ENCODE measurements at places on chromosomes 6 and 20.

DNA sequence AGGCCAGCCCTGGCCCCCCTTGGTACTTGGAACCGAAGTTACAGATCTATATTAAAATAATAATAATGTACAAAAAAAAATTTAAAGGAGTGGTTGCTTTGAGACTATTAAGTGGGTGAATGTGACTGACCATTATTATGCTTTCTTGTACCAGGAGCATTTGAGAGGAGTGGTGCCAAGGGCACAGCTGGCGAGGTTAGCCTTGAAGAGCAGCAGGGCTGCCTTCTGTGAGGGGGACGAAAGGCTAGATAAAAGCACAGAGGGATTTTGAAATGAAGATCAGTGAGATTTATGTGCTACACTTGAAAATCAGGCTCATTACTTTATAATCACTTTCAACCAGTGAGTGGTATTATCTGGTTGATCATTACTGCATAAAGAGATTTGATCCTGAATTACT is 48.6 kb downstream of the FIG4 start:
- DNase-seq, result no peak

DNA sequence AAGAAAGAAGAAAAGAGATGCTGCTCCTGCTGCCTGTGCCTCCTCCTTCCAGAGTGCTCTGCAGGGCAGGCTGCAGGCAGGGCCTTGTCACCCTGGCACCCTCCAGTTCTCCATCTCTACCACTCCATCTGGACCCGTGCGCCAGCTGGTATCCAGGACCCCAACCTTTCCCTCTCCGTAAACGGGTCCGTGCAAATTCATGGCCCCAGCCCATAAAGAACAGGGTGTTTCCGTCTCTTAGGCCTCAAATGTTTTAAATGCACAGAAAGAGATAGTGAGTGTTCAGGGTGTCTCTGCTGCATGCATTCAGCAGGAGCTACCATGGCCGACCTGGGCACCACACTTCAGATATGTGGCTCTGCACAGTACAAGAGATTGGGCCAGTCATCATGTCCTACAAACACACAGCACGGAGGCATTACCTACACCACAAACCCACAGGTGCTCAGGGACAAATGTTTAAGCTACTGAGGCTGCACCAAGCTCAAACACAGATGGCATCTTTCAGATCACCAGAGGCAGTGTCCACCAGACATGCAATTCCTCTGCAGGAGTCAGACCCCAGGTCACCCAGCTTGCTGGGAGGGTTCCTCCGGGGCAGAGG is 258.1 kb downstream of the DLL1 start:
- no peak for DNase-seq

DNA sequence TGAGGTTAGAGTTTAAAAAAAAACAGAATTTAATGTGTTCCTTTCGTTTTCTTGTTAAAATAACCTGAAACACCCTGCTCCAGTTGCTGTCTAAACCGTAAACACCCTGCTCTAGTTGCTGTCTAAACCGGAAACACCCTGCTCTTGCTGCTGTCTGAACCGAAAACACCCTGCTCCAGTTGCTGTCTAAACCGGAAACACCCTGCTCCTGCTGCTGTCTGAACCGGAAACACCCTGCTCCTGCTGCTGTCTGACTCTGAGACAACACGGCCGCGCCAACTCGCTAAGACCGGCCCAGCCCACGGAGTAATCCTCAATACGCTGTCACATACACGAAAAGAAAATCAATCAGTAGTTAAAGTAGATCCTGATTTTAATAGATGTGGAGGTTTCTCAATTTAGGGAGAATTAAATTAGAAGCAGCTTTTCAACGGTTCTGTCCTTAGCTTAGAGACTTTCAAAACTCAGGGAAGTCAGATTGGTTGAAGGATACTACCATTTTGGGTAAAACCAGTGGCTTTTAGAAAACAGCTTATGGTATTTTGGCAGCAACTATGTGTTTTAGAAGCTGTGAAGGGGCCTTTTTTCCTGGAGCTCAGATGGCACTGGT is 98.3 kb downstream of the RAMACL start:
- peak; percentile 84 for DNase-seq

DNA sequence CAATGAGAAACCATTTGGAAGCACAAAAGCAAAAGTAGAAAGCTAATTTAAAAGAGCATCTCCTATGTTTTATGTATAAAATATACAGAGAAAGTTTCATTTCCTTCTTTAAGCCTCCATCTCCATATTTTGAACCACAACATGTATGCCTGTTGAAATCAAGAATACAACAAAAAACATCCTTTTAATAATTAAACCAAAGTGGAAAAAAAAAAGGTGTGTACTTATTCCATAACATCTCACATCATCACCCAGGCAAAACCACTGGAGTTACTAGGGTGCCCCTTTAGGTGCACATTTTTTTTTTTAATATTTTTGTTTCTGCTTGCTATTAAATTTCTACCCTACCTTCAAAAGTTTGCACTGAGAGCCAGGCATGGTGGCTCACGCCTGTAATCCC is 43.0 kb downstream of the EDN1 start:
- no peak for DNase-seq

GRCh38 chr6:148427333-148427732 is 84.7 kb downstream of the SASH1 start:
- no peak for DNase-seq

DNA sequence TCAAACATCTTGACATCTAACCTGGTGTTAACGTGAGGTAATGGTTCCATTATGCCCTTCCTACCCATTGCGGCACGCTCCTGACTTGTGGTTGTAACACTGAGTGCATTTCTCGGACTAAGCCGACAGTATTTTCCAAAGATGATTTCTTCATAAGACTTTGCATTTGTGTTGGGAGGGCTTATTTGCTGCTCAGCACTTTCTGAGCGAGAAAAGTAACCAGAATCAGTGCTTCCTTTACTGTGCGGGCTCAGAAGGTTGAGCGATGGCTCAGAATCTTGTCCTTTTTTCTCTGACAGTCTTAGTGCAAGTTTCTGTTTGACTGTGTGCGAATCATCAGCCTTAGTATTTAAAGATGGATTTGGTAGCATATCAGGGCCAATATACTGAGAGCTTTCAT is 171.7 kb downstream of the HIVEP2 start:
- DNase-seq, result no peak

DNA sequence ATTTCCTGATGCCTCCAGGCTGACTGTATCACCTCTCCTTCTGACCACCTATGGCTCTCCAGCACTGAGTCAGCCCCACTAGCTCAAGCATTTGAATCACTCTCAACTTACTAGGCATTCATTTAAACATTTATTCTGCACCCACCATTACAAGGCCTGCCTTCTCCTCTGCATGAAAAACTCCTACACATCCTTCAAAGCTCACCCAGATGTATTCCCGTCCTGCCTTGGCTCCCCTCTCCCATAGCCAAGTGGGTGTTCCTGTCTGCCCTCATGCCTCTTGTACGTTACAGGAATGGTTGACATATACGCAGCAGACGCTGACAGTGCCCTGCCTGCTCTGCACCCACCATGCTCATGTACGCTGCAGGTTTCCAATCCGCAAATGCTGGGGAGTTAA is 21.6 kb downstream of the KCNK17 start:
- no peak for DNase-seq

DNA sequence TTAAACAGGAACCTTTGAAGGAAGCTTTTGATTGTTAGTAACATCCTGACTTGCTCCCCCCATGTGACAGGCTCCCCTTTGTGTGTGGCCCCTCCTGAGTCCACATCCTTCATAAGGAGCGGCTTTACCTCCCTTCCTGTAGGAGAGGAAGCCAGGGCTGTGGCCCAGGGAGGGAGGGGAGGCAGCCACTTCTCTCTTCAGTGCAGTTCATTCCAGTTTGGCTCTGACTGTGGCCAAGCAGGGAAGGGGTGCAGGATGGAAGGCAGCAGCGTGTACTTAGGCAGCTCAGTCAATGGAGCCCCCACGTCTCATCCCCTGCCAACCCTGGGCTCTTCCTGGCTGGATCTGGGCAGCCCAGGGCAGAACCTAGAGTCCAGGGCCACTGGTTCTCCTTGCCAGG is 295.2 kb downstream of the QKI start:
- no peak for DNase-seq

DNA sequence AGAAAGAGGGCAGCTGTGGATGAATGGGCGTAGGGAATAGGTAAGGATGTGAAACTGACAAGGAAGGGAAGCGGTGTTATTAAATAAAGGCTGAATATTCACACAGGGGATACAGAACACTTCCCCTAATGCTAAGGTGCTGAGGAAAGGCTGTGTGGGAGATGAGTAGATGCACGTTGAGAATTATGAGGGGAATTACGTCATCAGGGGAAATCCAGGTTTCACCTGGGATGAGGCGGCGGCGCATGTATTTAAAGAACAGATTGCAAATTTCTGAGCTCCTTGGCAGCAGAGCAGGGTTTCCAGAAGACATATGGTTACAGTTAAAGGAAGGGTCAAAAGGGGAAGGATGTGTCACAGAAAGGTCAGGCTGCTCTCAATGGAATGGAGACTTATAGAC is 28.7 kb upstream of the EDN1 start:
- DNase-seq, result no peak

DNA sequence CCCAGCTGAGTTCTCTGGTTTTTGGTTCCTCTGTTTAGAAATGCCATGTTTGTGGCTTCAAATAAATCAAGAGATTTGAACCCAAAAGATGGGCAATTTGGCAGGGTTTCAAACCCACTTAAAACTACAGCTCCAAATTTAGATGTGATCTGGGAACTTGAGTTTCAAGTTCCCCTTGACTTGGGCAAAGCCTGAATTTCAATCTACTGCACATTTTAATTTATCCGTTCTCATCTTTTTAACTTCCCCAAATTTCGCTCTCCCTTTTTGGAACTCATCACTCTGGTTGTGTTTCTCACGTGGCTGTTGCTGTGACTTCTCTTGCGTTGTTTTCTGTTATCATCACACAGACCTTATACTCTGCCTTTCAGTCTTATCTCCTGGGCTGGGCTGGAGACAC is 230.9 kb downstream of the CDC5L start:
- no peak for DNase-seq

DNA sequence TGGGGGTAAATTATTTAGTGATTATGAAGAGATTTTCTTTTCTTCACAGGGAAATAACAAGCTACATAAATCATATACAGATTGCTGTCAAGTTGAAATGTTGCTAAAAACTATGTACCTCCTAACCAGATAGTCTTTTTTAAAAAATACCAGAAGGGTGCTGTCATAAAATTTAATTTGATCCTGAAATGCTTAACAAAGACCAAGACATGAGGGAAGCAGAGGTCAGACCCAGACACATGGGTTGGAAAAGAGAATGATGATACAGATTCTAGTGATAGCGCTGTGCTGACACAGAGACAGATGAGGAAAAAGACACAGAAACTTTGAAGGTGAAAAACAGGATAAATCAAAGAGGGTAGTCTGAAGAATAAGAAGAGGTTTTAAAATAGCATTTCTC is 573.1 kb downstream of the HACE1 start:
- DNase-seq, result no peak

GRCh38 chr6:116616737-116617053 is 416 bp downstream of the RSPH4A start:
- DNase-seq, result peak; percentile 35

DNA sequence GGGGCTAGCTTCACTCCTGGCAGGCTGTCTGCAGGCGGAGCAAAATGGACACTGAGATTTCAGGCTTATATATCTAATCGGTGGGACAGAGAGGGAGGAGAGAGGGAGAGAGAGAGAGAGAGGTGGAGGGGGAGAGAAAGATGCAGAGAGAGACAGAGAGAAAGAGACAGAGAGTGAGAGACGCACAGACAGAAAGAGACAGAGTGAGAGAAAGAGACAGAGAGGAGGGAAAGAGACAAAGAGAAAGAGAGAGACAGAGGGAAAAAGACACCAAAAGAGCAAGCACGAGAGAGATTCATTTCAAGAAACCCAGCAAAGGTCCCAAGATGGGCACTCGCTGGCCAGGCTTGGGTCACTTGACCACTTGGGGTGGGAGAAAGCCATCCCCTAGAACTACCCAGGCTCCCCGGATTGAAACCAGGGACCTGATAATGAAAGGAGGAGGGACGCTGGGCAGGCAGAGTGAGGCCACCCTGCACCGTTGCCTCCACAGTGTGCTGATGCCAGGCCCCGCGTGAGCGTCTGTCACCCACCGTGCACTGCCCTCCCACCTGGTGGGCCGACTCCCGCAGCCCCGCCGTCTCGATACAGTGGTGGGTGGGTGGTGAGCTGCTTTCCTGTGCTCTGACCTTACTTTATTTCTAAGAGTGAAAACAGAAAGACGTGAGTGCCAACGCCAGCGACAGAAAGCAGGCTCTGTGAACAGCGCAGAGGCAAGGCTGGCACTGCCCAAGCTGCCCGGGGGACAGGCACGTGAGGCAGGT is 67.9 kb upstream of the SLCO4A1 start:
- DNase-seq, result no peak

DNA sequence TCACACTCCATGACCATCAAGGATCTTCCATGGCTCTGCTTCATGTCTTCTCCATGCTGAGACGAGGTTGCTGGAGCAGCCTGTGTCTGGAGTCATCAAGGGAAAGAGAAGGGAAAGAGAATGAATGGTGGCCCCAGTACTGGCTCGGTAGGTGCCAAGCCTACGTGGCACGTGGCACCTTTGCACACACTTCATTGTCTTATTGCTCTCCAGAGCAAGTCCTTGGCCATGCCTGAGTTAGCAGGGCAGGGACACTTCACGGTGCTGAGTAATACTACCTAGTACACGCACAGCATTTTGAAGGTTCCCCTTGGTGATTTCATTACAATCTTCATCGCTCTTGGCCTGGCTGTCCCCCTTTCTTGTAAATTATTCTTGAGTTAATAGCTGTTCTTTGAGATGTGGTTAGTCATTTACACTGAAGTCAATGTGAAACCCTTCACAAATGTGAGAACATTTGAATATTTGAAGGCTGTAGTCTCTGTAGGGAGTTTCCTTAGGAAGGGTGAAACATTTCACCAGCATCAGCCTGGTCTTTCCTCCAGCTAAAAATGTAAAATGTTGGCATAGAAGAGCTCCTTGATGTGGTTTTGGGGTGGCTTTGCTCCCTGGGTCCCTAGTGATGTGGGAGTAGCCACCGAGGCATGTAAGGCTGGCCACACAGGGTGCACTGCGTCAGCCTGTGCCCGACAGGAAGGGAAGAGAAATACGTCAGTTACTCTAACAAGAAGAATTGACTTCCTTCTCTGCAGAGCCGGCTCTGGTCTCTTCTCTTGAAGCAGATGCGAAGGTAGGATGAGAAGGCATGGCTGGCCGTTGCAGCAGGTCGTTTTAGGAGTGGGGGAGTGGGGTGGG is at the start of gene SYTL3:
Gene SYTL3 (plus strand): TSS at position 766 of the 855 bp plus-strand sequence. CDS start 13,215 bp downstream, outside the sequence.
- peak; percentile 73 for DNase-seq

- no peak for DNase-seq
These were observed 178.4 kb upstream of the SYNDIG1 start for GRCh38 chr20:24291014-24291413.

DNA sequence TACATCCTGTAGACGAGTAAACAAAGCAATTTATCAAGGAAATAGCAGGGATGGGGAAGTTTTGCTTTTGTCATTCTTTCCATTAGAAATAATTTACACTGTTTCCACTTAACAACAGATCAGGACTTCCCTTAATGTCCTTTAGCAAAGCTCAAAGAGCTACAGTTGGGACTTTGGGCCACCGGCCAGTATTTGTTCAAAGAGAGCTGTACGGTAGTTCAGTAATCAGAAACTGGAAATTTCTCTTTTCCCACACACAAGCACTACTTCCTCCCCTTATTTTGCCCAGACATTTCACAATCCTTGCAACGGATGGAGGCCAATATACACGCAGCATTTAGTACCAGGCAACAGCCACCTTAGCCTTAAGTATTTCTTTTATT is 12.1 kb upstream of the HINT3 start:
- DNase-seq, result peak; percentile 43

GRCh38 chr6:6880745-6881437 is 226.9 kb upstream of the RREB1 start:
- DNase-seq, result no peak

Measured in osteoblast (primary cell).